Stimulated activated CD4-positive, alpha-beta T cell treated with anti-CD3 and anti-CD28 coated beads, Interleukin-2, amount 100 ng/mL, for 24 hours (primary cell): ENCODE measurements at places on chromosomes 16 and 17.

GRCh38 chr17:3546521-3546920 is 11.1 kb downstream of the TRPV3 start:
- DNase-seq = no peak

DNA sequence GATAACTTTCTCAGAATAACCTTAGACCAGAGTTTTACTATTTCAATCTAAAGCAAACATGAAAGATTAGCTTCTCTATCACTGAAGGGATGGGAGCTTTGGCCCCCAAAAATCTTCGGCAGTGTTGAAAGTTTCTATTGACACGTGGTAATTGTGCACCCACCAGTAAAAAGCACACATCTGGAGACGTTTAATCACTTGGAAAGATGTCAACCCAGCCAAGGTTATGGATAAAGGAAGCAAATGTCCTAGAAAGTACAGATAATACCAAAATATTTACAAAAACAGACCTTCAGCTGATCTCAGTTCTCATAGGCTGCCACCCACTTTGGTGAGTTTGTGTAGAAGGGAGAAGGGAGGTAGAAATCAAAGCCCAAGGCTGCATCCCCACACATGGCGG is 5.3 kb downstream of the MYCBPAP start:
- DNase-seq = no peak

DNA sequence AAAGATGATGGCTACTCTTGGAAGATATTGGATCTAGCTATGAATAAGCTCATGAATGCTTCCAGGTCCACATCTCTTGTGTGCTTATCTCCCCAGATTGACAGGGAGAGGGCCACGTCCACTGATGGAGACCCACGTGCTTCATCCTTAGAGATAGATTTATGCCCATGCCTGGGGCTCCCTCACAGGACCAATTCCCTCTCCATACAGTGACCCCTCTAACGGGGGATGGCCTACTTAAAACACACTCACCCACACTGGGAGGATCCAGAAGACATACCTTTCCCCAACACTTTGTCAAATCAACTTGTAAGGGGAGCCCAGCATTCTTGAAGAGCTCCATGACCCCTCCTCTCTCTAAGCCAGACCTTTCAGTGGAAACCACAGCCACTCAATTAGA is 169.7 kb upstream of the CDH5 start:
- DNase-seq = no peak

- no peak for DNase-seq
These were observed 8.5 kb upstream of the P2RX1 start for GRCh38 chr17:3924512-3925350.
